Ecto neural progenitor cell (in vitro differentiated cells): ENCODE measurements at places on chromosomes 4 and X.

- no peak for DNase-seq
Measured at GRCh38 chr4:103457566-103457965, 259.4 kb upstream of the CENPE start.

DNA sequence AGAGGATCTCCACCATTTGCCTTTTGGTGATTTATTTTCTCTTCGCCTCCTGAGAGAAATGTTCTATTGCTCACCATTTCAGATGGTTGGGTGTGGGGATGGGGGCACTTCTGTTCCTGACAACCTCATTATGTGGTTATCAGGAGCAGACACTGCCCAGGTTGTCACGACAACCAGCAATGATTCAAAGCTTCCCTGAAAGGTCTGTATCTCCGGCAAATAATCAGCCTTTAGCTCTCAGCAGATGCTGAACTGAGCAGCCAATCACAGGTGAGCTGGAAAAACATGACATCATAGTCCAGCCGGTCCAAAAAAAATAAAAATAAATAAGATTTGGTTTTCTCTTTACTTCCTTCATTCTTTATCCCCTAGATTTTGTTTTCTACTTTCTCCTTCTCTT, 5.5 kb upstream of the PAK3 start:
- DNase-seq: no peak

- DNase-seq: no peak
Measured at GRCh38 chr4:145785391-145786008, 105.6 kb downstream of the C4orf51 start.

GRCh38 chrX:11265352-11265751, 27.9 kb upstream of the AMELX start:
- DNase-seq: no peak

GRCh38 chrX:15059474-15059873, 186.3 kb downstream of the MOSPD2 start:
- DNase-seq: no peak

DNA sequence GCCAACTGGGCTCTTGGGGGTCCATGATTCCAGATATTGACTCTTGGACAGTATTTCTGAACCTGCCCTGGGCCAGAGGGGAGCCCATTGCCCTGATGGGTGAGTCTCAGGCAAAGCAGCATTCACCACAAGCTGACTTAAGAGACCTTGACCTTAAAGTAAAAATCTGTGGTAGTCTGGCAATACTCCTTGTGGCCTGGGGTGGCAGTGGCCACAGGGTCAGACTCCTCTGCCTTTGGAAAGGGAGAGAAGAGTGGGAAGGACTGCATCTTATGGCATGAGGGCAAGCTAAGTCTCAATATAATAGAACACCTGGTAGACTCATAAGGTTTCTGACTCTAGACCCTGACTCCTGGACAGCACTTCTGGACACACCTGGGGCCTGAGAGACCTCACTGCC, 340.3 kb upstream of the MAD2L1 start:
- DNase-seq: no peak

DNA sequence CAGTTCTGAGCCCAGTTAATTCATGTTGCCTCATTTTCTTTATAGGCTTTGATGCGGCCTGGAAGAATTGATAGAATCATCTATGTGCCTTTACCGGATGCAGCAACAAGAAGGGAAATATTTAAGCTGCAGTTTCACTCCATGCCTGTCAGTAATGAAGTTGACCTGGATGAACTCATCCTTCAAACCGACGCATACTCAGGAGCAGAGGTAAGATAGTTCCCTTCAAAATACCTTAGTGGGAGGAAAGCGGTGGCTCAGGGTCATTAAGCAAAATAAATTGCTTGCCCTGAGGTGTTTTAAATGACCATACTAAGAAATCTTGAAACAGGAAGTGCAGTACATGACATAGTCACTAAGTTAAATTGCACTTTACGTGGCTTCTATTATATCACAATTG, 140.6 kb upstream of the SPRY1 start:
- no peak for DNase-seq

- DNase-seq: no peak
Measured at GRCh38 chrX:70762285-70762684, 146.2 kb downstream of the TEX11 start.

GRCh38 chr4:45030059-45030458, 303.7 kb upstream of the GNPDA2 start:
- no peak for DNase-seq
